ENCODE measurements at places on chromosomes 13 and 19.
A peak's percentile ranks its signal among the peaks of the same experiment; 100 is the strongest.

DNA sequence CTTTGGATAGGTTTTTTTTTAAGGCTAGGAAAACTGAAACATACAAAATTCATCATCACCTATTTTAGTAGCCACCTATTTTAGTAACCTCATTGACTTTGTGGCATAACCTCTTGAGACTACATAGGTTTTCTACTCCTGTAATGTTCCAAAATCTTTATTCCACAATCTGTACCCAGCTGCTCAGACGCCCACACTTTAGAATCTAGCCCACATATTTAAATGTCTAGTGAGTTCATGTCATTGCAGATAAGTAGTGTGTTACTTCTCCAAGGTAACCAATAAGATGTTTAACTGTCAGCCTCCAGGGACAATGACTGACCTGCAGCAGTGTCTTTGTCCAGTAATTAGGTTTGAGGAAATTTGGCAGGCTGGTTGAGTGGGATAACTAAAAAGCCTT is 330.2 kb downstream of the MZT1 start:
- DNase-seq, result no peak

DNA sequence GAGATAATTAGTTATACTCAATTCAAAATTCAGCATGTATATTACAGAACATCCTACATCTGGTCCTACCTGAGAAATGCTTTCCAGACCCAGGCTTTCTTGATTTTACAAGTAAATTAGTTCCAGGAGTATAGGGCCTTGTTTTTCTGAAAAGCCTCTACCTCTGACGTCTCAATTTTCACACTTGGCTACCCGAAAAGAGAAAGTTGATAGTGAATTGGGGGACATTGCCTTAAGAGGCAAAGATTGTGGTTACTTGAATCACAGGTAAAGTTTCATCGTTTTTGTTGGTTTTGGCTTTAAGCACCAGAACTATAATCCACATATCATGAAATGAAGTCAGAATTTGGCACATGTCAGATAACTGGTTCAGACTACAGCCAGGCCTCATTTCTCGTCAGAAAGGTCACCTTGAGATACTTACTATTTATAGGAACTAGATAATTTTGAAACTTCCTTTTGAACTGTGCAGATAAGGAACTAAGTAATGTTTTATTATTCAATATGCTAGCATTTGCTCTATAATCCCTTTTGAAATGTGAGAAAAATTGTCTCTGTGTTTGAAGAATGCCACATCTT is 30.8 kb downstream of the FAM124A start:
- DNase-seq, result no peak

- no peak for DNase-seq
These were observed 2.7 kb upstream of the C3 start for GRCh38 chr19:6723108-6723618.

DNA sequence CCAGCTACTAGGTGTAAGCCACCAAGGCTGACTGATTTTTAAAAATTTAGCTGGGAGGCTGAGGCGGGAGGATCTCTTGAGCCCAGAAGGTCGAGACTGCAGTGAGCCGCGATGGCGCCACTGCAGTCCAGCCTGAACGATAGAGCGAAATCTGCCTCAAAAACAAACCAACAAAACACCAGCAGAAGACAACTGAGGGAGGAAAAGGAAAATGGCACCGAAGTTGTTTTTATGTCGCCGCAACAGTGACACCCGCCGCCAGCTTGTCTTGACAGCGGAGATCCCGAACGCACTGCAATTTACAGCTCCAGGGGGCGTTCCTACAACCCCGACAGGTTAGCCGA is 298 bp upstream of the FAM98C start:
- DNase-seq, result no peak

DNA sequence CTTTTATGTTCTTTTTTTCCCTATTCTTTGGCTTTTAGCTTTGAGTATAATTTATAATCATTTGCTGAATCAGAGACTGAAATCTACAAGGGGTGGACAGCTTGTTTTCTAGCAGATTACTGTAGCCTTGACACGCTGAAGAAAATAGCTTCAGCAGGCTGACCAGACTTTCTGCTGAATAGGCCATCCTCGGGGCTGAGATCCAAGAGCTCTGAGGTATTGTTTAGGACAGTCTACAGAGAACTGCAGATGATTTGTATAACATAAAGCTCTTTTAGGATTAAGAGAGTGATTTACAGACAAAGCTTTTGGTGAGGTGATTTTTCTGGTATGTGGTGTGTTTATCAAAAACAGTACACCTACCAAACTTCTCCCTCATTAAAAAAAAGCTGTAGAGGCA is 16.8 kb downstream of the POLR1D start:
- DNase-seq, result no peak

GRCh38 chr13:99464441-99464949 is 36.8 kb upstream of the TM9SF2 start:
- DNase-seq, result no peak

- no peak for DNase-seq
These were observed 9.4 kb downstream of the NLRP7 start for GRCh38 chr19:54937926-54938325.

GRCh38 chr19:40335855-40336600 is 12.2 kb downstream of the C19orf47 start:
- DNase-seq, result no peak

DNA sequence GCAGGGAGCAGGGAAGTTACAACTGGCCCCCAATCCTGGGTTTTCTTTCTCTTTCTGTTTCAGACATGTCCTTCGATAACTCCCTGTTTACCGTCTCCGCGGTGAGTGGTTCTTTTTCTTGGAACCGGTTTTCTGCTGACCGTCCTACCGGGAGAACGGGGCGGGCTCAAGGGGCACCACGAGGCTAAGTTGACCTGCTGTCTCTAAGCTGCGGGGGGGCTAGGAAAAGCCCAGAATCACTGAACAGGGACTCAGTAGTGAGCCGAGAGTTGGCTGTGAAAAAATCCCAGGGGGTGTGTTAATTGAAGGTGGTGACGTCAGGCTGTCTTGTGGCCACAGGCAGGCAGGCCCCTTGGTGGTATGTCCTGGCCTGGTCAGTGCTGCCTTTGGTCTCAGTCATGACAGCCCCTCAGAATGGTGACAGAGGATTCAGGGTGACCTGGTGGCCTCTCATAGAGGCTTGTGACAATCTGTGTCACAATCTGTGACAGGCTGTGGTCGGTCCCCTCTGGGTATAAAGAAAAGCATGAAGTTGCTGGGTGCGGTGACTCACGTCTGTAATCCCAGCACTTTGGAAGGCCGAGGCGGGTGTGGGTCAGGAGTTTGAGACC is 8.1 kb upstream of the CARM1 start:
- DNase-seq, result no peak

DNA sequence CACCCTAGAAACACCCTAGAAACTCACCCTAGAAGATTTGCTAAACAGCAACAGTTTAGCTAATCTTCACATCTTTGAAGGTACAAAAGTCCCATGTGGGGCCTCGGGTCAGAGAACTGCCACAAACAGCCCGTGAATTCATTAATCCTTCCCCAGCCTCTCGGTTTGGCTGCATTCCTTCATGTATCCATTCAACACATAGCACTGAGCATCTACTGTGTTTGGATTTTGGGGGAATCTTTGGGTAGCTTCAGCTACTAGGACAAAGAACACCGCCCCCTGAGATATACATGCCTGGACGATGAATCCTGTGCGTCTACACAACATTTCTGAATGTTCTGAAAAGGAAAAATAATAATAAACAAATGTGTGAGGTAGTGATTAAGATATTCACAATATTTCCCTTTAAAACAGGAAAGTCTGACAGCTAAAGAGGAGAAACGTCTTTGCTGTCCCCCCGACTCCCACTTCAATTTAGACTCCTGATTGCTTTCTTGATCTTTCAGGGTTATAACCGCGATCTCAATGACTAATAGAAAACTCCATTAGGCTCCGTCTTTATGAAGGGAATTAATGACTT is 63.5 kb downstream of the ALOX5AP start:
- DNase-seq, result no peak

GRCh38 chr19:1259206-1259875 is 9.8 kb upstream of the CIRBP start:
- peak; percentile 73 for DNase-seq

DNA sequence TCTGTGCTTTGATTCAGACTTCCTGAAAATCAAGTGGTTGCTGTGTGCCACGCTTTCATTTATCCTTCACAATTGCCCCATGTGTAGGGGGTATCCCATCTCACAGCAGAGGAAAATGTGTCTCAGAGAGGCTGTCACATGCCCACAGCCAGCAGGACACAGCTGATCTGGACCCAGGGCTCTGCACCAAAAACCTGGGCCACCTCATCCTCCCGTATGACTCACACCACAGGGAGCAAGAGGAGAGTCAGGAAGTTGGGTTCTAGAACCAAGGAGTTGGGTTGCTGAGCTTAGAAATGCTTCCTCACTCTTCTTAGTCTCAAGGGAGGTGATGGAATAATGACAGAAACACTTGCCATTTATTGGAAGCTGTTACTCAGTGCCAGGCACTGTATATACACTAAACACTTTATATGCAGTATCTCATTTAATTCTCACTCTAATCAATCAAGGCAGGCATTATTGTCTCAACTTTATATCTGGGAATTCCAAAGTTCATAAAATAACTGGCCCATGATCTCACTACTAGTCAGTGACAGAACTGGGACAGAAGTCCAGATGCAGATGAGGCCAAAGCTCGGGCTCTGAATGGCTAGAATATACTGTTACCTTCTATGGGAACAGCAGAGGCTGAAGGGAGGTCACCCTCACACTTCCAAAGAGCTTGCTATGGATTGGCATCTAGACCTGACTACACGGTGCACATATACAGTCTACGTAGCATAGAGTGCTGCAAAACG is 47.7 kb upstream of the ATP12A start:
- DNase-seq, result no peak

DNA sequence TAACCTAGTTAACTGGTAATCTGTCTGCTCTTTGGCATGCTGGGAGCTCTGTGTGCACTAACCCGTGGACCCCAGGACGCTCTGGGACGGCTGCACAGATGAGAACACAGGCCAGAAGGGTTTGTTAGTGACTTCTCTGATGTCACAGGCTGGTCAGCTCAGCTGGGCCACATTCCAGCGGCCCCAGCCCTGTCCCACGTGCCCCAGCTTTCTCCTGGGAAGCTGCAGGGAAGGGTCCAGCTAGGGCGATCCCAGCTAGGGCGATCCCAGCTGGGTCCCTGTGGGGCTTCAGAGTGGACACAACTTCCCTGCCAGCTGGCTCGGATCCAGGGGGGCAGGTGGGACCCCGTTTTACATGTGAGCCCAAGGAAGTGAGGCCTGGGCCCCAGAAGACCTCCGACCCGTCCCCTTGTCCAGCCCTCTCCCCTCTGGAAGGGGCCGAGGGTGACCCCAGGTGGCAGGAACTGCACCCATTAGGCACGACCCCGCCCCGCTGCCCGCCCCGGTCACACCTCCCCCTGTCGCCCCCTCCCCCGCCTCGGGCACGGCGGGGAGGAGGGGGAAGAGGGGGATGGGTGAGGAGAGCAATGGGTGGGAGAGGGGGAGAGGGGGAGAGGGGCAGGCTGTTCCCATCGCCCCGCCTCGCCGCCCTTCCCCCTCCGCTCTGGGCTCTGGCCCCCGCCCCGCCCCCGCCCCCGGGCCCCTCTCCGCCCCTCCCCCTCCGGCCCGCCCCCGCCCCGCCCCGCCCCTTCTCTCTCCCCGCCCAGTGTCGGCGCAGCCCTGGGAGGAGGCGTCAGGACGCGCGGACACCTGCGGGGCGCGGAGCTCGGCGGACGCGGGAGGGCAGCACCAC is 75.2 kb upstream of the MCF2L start:
- DNase-seq, result no peak

DNA sequence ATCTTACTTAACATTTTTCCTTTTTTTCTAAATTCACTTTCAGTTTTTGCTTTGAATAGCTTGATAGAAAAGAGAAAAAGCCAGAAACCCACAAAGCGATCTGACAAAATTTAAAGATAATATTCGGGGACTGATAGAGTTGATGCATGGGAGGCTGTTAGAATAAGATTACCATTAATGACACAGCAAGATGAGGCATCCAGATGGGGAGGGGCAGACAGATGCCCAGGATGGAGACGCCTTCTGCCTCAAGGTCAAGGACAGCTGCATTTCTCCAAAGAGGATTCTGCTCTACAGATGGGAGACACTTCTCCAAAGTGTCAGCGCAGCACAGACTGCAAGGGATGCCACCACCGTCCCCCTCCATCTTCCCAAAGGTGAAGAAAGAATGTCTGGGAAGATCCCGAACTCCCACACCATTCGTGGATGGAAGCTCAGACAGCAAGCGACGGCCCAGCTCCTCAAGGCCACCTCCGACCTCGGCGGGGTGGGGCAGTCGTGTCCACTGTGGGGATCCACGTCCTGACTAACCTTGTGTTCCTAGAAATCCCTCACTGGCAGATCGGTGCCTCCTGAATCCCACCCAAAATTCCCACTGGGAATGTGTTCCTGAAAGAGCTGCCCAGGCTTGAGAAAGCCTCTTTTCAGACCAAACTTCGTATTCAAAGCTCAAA is 32.9 kb downstream of the NAXD start:
- no peak for DNase-seq

DNA sequence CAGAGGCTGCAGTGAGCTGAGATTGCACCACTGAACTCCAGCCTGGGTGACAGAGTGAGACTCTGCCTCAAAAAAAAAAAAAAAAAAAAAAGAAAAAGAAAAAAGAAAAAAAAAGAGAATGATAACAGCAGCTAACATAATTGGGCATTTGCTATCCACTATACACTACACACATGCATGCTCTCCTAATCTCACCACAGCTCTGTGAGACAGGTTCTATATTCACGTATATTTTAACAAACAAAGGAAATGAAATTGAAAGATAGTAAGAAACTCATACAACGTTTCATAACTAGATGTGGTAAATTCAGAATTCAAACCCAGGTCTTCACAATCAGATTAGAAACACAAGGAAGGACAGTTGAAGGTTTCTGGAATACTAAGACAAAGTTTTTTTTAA is 265.7 kb downstream of the DIAPH3 start:
- no peak for DNase-seq

- DNase-seq, result no peak
These were observed 202.1 kb upstream of the ZNF536 start for GRCh38 chr19:30170081-30170480.

DNA sequence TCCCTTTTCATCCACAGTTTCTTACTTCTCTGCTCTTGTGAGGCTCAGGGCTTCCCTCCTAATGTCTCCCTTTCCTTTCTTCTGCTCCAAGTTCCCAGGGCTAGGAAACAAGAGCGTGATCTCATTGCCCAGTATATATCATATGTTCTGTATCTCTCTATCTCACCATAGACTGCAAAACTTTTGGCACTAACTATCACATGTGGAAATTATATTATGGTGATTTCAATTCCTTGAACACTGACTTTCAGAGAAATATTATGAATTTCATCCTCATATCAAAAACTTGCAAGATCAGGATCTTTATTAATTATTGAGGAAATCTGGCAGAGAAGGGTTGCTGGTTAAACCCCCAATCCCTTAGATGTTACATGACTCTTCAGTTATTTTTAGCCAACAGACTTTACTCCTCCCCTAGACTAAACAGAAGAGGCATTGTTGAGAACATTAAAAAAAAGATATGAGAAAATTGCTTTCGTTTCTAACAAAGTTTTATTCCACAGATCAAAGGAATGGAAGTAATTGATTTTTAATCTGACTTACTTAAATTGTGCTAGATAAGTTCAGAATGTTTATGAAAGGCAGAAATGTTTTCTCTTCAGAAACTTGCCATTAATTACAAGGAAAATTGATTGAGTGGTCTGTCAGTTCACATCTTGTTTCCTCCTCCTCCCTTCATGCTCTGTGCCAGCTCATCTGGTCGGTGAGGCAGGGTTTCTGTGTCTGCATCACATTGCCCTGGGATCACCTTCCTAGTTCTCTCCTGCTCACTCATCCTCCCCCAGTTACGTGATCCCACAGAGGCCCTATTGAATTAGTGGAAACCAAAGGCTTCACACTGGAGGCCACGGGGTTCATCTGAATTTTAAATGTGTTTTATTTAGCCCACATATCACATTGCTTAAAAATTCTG is 378.5 kb downstream of the LMO7 start:
- no peak for DNase-seq

All from activated effector memory CD4-positive, alpha-beta T cell treated with Interleukin-2 at 50 U/mL for 16 hours (primary cell).